ENCODE measurements at places on chromosomes 1 and 21. TPM values are rescaled to one million over a fixed set of nuclear protein-coding genes. Genes with fewer than 3 reads are reported as not detected.

CDCA8 gene
- polyA plus RNA-seq, result 9.5 TPM

KRTAP7-1 gene
- not detected for polyA plus RNA-seq

- no peak overlapping the region for H3K27ac ChIP-seq
- no peak overlapping the region for H3K4me3 ChIP-seq
- no peak for DNase-seq
Measured at GRCh38 chr1:26542771-26543451, 13.3 kb downstream of the RPS6KA1 start.

GRCh38 chr1:7555391-7556185 lies 215.5 kb upstream of the VAMP3 start:
- H3K27ac ChIP-seq, result no peak overlapping the region
- DNase-seq, result no peak
- H3K36me3 ChIP-seq, result no peaks in the 10 kb centered on the region
- no peaks in the 10 kb centered on the region for H3K27me3 ChIP-seq
- no peaks in the 10 kb centered on the region for H3K4me1 ChIP-seq

DNA sequence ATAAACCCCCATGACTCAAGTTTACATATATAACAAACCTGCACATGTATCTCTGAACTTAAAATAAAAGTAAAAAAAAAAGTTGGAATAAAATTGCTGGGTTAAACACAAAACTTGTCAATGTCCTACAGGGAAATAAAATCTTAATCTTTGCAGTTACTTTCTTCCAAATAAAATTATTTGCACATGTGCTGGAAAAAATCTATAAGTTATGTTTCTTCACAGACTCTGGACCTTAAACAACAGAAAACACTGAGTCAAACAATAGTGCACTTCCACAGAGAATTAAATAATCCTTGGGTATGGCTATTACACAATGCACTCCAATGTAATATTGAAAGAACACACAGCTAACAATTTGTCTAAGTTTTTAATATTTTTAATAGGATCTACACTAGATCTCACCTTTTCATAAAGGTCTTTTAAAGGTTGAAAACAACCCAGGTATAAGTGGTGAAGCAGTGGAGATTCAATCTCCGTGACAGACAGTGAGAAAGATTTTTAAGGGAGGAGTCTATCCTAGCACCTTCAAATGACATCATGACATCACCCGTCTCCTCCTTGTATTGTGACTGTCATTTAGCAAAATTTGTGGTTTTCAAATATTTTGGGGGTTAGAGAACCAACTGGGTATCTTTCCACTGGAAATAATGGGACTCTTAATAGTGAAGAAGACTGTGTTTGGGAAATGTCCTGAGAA lies 25.2 kb upstream of the FGGY start:
- no peak overlapping the region for H3K4me3 ChIP-seq
- H3K27ac ChIP-seq, result no peak overlapping the region
- no peaks in the 10 kb centered on the region for H3K27me3 ChIP-seq
- H3K36me3 ChIP-seq, result no peaks in the 10 kb centered on the region
- DNase-seq, result no peak

PLPPR5 gene
- 0.26 TPM for polyA plus RNA-seq

- no peak overlapping the region for H3K4me3 ChIP-seq
- peaks cover 8% of the 10 kb centered on the region for H3K4me1 ChIP-seq
- H3K27me3 ChIP-seq, result no peaks in the 10 kb centered on the region
- peak; percentile 84 for DNase-seq
- H3K27ac ChIP-seq, result no peak overlapping the region
Measured at GRCh38 chr1:97143236-97143882, 421.8 kb downstream of the PTBP2 start.

- no peak overlapping the region for H3K4me3 ChIP-seq
- no peak for DNase-seq
- no peak overlapping the region for H3K27ac ChIP-seq
- H3K36me3 ChIP-seq, result no peaks in the 10 kb centered on the region
Measured at GRCh38 chr1:236253119-236253518, 28.6 kb downstream of the ERO1B start.

GRCh38 chr1:32901823-32902534 lies 790 bp upstream of the TMEM54 start:
- DNase-seq, result no peak
- no peak overlapping the region for H3K27ac ChIP-seq
- no peaks in the 10 kb centered on the region for H3K4me1 ChIP-seq
- peak overlapping the region; percentile 67 for H3K4me3 ChIP-seq
- H3K27me3 ChIP-seq, result no peaks in the 10 kb centered on the region

GNG4 gene
- polyA plus RNA-seq, result 0.10 TPM

GRCh38 chr1:94974241-94974640 lies 47.3 kb upstream of the CNN3 start:
- DNase-seq, result peak; percentile 51
- no peaks in the 10 kb centered on the region for H3K27me3 ChIP-seq
- no peaks in the 10 kb centered on the region for H3K36me3 ChIP-seq
- H3K27ac ChIP-seq, result peak overlapping the region; percentile 57
- H3K4me1 ChIP-seq, result peaks cover 17% of the 10 kb centered on the region
- no peak overlapping the region for H3K4me3 ChIP-seq

DNA sequence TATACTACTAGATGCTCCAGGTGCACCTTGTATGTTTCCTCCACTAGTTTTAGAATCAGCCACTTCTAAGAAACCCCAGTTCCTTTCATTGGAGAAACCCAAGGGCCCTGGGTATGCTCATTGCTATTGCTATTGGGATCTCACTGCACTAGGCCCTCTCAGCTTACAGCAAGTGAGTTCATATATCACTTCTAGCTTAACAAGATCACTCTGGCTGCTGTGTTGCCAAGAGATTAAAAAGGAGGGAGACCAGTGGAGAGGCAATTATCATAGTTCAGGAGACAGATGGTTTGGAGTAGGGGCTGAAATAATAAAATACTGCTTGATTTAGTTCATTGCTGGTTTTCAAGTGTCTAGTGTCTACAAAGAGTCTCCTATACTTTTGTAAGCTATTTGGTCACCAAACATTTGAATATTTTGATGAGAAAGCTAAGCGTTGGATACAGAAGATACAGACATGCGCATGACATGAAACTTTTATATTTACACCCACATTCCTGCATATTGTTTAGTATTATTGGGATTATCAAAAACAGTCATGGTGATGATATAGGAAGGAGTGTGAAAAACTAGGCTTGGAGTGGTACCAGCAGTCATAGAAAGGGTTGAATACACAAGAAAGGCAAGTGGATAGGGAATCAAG lies 671.9 kb downstream of the ADGRL2 start:
- no peaks in the 10 kb centered on the region for H3K4me1 ChIP-seq
- H3K4me3 ChIP-seq, result no peak overlapping the region
- no peak overlapping the region for H3K27ac ChIP-seq

ACTA1 gene
- 0.06 TPM for polyA plus RNA-seq

VWA5B1 gene
- polyA plus RNA-seq, result not detected

DNA sequence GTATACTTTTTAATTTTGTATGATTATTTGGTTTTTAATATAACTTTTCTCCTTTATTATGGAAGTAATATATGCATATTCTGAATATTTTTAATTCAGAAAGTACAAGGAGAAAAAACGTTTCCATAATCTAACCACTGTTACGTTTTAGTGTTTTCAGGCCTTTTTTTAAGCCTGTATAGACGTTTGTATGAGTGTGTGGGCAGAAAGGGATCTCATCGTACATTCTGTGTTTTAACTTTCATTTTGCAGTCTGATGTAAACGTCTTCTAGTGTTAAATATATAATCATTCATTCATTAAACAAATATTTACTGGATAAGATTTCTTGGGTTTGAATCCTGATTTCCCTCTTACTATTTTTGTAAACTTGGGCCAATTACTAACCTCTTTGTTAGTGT lies 38.0 kb upstream of the PLEKHO1 start:
- H3K27ac ChIP-seq, result no peak overlapping the region
- no peaks in the 10 kb centered on the region for H3K4me1 ChIP-seq
- no peak overlapping the region for H3K4me3 ChIP-seq
- DNase-seq, result no peak
- H3K36me3 ChIP-seq, result peaks cover 2% of the 10 kb centered on the region

POMGNT1 gene
- 42.2 TPM for polyA plus RNA-seq

GRCh38 chr1:8344893-8345507 lies 27.1 kb downstream of the SLC45A1 start:
- no peak for DNase-seq
- H3K36me3 ChIP-seq, result no peaks in the 10 kb centered on the region
- H3K4me3 ChIP-seq, result no peak overlapping the region

DNA sequence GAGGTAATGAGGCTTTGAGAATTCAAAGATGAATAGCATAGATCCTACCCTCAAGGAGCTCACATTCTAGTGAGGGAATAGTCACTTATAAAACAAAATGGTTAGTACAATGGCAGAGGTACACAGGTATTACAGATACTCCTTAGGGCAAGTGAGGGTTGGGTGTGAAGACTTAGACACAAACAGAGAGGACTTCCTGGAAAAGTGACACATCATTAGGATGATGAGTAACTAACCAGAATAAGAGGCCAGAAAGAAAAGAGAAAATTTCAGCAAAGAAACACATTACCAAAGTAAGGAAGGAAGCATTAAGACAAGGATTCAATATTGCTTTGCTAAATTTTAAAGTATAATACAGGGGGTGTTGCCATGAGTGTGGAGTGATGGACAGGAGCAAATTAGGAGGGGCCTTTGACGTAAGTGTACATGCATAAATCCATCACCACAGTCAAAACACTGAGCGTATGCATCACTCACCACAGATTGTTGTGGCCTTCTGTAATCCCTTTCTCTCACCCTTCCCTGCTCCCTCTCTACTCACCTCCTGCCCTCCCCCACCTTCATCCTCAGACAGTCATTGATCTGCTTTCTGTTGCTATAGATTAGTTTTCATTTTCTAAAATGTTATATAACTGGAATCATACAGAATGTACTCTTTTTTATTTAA lies 7.9 kb downstream of the CD53 start:
- no peaks in the 10 kb centered on the region for H3K27me3 ChIP-seq
- no peak overlapping the region for H3K4me3 ChIP-seq
- H3K4me1 ChIP-seq, result no peaks in the 10 kb centered on the region

PPP1R8 gene
- polyA plus RNA-seq, result 49.8 TPM

S100A1 gene
- polyA plus RNA-seq, result 9.7 TPM

DNA sequence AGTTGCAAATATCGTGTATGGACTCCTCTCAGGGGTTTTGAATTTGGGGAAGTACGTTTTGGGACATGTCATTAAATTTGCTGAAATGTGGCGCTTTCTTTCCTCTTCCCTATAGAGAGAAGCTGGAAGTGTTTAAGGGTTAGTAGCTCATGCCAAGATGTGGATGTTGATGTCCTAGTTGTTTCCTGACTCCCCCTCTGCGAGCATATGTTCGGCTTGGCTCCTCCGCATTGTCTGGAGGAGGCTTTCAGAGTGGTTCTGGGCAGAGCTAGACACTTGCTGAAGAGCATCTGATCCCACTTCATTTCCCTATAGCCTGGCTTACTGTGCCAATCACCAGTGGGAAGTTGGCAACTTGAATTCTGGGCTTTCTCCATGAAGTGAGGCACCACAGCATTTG lies 347.4 kb upstream of the B3GALT2 start:
- no peaks in the 10 kb centered on the region for H3K4me1 ChIP-seq
- H3K36me3 ChIP-seq, result no peaks in the 10 kb centered on the region
- no peak for DNase-seq
- no peak overlapping the region for H3K4me3 ChIP-seq
- H3K27me3 ChIP-seq, result no peaks in the 10 kb centered on the region
- no peak overlapping the region for H3K27ac ChIP-seq

- no peak overlapping the region for H3K4me3 ChIP-seq
- no peaks in the 10 kb centered on the region for H3K4me1 ChIP-seq
- no peak overlapping the region for H3K27ac ChIP-seq
Measured at GRCh38 chr1:191065771-191066170, 588.1 kb upstream of the BRINP3 start.

CLCA2 gene
- 1.2 TPM for polyA plus RNA-seq

GRCh38 chr1:178037510-178038253 lies 56.2 kb upstream of the RASAL2 start:
- H3K27ac ChIP-seq, result no peak overlapping the region
- DNase-seq, result peak; percentile 81
- H3K4me3 ChIP-seq, result peak overlapping the region; percentile 45

DNA sequence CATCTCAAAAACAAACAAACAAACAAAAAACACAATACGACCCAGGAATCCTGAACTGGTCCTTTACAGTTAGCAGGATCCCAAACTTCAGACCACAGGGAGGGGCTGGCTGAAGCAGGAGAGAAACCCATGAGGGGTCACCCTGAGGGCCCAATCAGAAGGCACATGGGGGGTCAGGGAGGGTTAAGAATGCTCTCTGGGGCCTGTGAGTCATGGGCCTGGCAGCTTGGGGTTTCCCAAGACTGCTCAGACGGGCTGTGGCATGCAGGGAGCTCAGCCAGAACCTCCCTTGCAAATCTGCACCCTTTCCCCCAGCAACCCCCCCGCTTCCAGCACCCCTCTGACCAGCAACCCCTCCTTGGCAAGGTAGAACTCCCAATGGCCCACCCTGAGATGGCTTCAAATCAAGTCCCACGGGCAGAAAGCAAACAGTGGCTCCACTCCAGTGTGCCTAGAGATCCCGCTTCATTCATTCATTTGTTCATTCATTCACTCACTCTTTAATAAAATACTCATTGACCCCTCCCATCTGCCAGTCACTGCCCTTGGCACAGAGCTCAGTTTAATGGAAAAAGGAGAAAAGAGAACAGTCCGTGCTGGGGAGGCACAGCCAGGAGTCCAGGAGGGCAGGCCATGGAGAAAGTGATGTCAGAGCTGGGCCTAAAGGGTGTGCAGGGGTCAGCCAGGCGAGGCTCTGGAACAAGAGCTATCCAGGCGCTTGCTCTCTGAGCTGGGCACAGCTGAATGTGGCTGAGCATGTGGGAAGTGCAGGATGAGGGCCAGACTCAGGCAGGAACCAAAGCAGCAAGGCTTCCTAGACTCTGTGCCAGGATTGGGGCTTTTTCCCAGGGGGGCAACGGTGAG lies 8.2 kb downstream of the UQCRHL start:
- H3K27ac ChIP-seq, result peak overlapping the region; percentile 90
- H3K36me3 ChIP-seq, result no peaks in the 10 kb centered on the region
- H3K27me3 ChIP-seq, result no peaks in the 10 kb centered on the region
- peak; percentile 98 for DNase-seq
- H3K4me1 ChIP-seq, result peaks cover 42% of the 10 kb centered on the region

AIRE gene
- not detected for polyA plus RNA-seq

- peaks cover 3% of the 10 kb centered on the region for H3K27me3 ChIP-seq
- H3K4me1 ChIP-seq, result peaks cover 6% of the 10 kb centered on the region
- H3K36me3 ChIP-seq, result no peaks in the 10 kb centered on the region
- DNase-seq, result peak; percentile 85
Measured at GRCh38 chr1:33180226-33180910, 1.5 kb downstream of the TRIM62 start.

- no peak overlapping the region for H3K27ac ChIP-seq
- DNase-seq, result no peak
- no peaks in the 10 kb centered on the region for H3K27me3 ChIP-seq
Measured at GRCh38 chr1:194548071-194548470, 1361.7 kb upstream of the B3GALT2 start.

GRCh38 chr1:209382231-209383100 lies 201.0 kb upstream of the CAMK1G start:
- H3K4me1 ChIP-seq, result no peaks in the 10 kb centered on the region
- DNase-seq, result no peak
- no peaks in the 10 kb centered on the region for H3K36me3 ChIP-seq
- no peak overlapping the region for H3K4me3 ChIP-seq

ERICH3 gene
- not detected for polyA plus RNA-seq

- DNase-seq, result no peak
- H3K36me3 ChIP-seq, result no peaks in the 10 kb centered on the region
- no peak overlapping the region for H3K4me3 ChIP-seq
- no peaks in the 10 kb centered on the region for H3K27me3 ChIP-seq
Measured at GRCh38 chr1:85683292-85684025, 24.8 kb downstream of the ZNHIT6 start.

GRCh38 chr21:43940329-43941050 lies 71.6 kb upstream of the TRAPPC10 start:
- H3K36me3 ChIP-seq, result no peaks in the 10 kb centered on the region
- peaks cover 4% of the 10 kb centered on the region for H3K4me1 ChIP-seq
- no peak for DNase-seq
- no peak overlapping the region for H3K4me3 ChIP-seq
- H3K27ac ChIP-seq, result no peak overlapping the region

STUM gene
- 0.01 TPM for polyA plus RNA-seq

All from fibroblast of lung (primary cell).